ENCODE measurements at places on chromosomes 4 and X.

DNA sequence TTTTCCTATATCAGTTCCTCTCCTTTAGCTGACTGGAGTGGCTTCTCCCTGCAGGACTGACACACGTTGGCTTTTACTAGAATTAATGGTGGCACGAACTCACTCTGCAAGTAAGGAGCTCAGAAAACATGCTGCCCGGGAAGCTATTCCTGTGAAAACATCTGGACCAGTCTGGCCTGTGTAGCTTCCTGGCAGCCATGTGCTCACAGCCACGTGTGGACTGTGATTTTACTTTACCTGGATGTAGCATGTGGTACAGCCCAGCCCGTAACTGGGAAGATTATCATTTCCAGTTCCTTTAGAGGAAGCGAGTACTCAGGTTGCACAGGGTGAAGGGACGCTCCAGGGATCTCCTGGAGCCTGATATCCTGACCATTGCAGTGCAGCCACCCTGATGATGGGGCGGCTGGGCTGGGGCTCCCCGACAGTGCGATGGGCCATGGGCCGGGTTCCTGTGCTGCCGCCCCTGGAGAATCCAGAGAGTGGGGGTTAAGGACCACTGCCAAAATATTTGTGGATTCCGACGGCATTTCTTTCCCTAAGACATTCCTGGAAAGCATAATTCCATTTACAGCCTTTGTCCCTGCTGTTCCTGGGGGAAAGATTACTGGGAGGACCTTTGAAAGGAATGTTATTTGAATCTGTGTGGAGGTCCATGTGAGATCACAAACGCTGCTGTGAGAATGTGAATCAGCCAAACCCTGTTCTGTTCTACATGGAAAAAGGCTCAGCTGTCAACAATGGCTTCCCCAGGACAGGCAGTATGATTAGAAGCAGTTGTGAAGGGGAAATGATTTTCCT lies 35.0 kb downstream of the PROM1 start:
- no peak for DNase-seq

- no peak for DNase-seq
These were observed 29.2 kb downstream of the EFHC2 start for GRCh38 chrX:44314259-44314734.

GRCh38 chr4:90476019-90476418 lies 348.8 kb downstream of the CCSER1 start:
- DNase-seq = no peak

DNA sequence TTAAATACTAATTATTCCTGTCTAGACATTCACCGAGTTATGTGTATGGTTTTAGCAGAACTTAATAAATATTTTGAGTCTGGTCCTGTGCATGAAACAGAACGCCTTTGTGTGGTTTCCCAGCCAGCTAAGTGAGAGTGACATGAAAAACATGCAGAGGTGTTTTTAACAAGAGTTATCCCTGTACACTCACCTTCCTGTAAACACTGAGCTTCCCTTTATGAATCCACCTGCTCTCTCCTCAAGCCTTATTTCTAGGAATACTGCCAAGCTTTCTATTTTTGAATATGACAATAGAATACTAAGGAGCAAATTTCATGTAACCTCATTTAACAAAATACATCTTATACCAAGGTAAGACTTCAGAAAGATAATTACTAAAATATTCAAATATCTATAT lies 270.3 kb upstream of the CTSO start:
- no peak for DNase-seq

GRCh38 chr4:44462259-44462658 lies 13.7 kb upstream of the KCTD8 start:
- DNase-seq = no peak

GRCh38 chr4:22876270-22876669 lies 183.5 kb downstream of the GBA3 start:
- no peak for DNase-seq

DNA sequence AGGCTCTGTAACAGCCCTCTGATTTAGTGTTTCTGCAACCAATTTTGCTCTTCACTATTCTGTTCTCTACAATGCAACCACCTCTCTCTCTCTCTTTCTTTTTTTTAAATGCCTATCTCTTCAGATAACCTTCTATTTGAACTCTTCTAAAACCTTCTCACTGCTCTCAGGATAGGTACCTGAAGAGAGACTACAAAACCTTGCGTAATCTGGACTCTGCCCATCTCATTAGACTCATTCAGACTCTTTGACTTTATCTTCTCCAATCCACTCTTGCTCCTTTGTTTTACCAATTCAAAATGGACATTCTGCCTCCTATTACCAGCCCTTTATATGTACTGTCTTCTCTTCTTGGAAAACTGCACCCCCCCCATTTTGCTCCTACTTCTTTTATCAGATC lies 291.6 kb downstream of the CAMK2D start:
- no peak for DNase-seq

GRCh38 chrX:17053502-17053901 lies 107.0 kb downstream of the REPS2 start:
- no peak for DNase-seq

- no peak for DNase-seq
These were observed 14.9 kb downstream of the RPS3A start for GRCh38 chr4:151114338-151114737.

DNA sequence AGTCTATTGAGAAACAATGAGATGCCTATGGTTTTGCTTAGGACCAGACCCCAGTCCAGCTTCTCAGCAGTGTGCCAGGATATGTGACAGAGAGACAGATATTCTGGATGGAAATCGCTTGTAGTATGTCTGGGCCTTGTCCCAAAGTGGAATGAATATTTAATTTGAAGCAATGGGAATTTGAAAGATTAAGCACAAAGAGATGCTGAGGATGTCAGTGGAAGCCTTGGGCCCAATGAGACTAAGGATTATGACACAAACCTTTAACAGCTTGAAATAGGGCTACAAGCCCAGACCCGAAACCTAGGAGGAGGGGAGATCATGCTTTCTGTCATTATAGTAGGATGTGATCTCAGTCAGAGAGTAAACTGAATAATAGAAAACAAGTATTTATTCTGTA lies 459.2 kb downstream of the FAT4 start:
- no peak for DNase-seq

GRCh38 chr4:103024996-103025395 lies 5.5 kb upstream of the SLC9B1 start:
- no peak for DNase-seq

DNA sequence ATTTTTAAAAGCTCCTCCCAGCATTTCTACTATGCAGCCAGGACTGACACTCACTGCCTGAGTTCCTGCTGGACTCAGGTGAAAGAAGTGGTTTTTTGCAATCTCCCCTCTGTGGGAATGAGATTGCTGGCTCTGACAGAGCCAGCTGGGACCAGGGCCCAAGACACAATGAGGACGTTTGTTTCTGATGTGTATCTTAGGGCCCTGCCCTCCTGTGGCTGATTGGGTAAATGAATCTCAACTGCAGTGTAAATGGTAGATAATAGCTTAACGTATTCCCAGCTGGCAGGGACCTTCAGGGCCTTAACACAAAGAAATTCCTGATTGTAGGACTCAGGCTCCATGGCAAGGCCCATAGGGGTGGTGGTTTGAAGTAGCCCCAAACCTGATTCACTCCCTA lies 85.8 kb upstream of the PRPS1 start:
- DNase-seq = no peak
